HTR-8/SVneo (cell line): ENCODE measurements at places on chromosomes 16 and 17.

DNA sequence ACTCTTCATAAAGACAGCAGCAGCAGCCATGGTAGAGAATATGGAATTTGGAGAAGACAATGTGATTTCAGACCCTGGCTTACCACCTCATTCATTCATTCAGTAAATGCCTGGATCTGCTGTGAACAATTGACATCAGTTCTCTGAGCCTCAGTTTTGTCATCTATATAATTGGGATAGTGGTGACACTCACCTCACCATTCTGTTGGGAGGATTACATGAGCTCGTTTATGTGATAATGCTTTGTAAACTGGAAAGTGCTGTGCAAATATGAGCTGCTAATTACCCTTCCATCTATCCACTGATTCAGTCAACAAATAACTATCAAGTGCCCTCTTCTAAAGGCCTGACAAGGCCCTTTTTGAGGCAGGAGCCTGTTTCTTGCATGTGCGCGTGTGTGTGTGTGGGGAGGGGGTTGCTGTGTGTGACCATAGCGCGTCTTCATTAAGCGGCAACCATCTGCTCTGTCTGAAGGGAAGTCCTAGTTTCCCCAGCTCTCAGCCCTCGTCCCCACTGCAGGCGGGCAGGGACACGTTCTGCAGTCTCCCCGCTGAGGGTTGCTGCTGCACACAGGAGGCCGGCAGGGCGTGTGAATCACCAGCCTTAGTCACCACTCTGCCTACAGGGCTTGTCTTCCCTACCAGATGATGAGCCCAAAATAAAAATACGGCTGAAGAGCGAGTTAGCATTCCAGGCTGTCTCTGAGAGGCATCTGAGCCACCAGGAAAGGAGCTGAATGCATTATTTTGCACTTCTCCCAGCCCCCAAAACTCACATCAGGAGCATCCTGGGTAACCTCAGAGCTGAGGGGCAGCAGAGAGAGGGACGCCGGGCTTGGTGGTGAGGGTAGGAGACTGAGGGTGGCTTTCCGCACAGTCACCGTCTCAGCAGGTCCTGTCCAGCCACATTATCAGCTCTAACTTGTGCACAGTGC is 19.9 kb downstream of the ARL4D start:
- DNase-seq: peak; percentile 95

DNA sequence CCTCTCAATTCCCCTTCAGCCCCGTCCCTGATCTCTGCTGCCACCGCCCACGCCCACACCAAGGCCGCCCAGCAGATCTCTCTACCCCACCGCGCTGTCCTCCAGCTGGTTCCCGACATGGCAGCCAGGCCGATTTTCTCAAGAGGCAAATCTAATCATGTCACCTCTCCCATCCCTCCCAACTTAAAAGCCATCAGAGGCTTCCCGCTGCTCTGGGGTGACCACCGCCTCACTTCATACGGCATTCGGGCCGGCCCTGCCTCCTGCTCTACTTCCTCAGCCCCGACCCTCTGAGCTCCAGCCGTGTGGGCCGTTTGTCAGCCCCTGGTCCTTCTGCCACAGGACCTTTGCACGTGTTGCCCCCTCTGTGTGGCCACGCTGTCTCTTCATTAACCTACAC is 63.2 kb downstream of the RPH3AL start:
- DNase-seq: no peak

DNA sequence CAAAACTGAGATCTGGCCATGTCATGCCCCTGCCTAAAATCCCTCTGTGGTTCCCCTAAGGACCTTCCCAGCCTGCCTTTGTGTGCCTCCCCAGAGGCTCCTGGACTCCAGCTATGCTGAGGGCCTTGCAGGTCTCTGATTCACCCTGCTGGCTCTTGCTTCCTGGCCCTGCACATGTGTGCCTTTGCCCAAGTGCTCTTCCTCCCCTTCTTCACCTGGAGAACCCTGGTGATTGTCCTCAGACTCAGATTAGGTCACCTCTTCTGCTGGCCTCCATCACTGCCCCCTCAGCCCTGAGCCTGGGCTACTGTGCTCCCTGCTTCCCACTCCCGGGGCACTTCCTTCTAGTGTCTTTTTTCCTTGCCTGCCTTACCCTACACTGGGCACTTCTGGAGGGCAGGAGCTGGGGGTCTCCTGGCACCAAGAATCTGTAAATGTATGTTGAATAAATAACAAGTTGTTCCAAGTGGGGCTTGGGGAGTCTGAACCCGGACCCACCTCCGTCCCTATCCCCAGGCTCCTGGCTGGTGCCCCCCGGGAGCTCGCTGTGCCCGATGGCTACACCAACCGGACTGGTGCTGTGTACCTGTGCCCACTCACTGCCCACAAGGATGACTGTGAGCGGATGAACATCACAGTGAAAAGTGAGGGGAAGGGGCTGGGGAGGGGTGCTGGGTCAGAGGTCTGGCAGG is 7.8 kb downstream of the ITGA3 start:
- DNase-seq: no peak

GRCh38 chr17:49545806-49546545 is 29.7 kb upstream of the NXPH3 start:
- DNase-seq: no peak

GRCh38 chr16:89037261-89038152 is 56.1 kb upstream of the ACSF3 start:
- peak; percentile 26 for DNase-seq

DNA sequence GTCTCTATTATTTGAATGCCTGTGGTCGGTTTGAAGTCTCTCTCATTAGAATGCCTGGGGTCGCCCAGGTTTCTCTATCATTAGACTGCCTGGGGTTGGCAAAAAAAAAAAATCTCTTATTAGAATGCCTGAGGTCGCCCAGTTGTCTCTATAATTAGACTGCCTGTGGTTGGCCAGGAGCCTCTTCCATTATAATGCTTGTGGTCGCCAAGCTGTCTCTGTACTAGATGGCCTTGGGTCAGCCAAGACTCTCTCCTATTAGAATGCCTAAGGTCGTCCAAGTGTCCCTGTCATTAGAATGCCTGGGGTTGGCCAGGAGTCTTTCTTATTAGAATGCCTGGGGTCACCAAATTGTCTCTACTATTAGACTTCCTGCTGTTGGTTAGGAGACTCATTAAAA is 2228.4 kb downstream of the TP53TG3F start:
- no peak for DNase-seq

- DNase-seq: no peak
Measured at GRCh38 chr17:66416207-66416940, 114.0 kb downstream of the PRKCA start.

DNA sequence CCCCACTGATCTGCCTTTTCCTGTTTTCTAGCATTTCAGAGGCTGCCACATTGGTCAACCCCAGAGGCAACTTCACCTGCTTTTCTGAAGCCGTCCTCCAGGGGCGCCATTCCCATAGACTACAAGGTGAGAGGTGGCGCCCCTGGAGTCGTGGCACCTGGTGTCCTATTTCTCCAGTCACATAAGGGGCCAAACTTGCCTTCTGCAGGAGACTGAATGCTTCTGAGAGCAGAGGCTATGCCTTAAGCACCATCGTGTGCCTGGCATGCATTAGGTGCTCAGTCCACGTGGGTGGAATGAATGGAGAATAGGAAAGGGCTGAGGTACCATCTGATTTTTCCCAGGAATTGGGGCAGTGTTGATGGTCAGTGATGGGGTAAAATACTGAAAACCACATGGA is 164.8 kb downstream of the HAPSTR1 start:
- DNase-seq: no peak

DNA sequence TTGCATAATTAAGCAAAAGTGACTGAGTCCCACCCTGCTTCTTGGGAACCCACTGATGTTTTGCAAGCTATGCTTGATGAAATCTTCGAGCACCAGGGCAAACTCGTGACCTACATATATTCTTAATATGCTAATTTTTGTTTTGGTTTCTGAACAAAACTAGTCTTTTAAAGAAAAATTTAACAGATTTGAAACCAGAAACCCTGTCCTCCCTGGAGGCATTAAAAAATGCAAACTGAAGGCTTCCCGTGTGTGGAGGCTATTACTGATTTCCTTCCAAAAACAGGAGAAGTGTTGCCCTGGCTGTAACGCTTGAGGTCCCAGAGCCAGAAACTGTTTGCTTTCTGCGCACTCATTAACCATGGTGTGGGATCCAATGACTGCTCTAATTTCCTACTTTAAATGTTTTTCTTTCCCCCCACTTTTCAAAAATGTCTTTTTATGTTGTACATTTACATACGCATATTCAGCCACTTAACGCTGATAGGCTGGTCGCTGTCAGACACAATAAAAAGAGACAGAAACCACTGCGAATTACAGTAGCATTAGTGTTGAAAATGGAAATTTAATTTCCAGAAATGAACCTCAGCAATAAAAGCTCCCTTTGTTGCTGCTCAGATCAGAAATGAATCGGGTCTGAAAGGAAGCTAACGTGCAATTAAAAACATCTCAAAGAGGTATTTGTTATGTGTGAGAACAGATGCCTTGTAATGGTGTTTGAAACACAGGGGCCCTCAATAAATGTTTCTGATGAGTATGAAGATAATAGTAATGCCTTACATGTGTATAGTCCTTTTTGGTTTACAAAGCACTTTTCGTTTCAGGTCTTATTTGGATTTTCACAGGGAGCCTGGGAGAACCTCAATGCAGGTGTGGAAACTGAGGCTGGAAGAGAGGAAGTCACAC is 39.9 kb upstream of the IRX6 start:
- no peak for DNase-seq

DNA sequence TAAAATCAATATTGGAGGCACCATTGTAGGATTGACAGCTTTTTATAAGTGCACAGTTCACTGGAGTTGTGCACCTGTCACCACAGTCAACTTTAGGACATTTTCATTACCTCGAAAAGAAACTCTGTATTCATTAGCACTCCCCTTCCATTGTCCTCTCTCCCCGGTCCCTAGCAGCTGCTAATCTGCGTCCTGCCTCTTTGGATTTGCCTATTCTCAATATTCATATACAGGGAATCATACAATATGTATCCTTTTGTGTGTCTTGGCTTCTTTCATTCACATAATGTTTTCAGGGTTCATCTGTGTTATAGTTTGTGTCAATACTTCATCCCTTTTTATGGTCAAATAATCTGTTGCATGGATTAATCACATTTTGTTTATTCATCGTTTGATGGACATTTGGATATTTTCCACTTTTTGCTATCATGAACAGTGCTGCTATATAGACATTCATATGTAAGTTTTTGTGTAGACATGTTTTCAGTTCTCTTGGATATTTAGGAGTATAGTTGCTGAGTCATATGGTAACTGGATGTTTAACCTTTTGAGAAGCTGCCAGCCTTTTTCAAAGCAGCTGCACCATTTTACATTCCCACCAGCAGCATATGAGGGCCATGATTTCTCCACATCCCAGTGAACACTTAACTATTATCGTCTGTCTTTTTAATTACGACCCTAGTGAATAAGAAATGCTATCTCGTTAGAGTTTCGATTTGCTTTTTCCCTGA is 9.8 kb downstream of the DNAJA3 start:
- no peak for DNase-seq

GRCh38 chr16:60636117-60636516 is 1400.1 kb downstream of the CDH8 start:
- DNase-seq: no peak

- no peak for DNase-seq
Measured at GRCh38 chr17:45077643-45078042, 16.5 kb downstream of the NMT1 start.

DNA sequence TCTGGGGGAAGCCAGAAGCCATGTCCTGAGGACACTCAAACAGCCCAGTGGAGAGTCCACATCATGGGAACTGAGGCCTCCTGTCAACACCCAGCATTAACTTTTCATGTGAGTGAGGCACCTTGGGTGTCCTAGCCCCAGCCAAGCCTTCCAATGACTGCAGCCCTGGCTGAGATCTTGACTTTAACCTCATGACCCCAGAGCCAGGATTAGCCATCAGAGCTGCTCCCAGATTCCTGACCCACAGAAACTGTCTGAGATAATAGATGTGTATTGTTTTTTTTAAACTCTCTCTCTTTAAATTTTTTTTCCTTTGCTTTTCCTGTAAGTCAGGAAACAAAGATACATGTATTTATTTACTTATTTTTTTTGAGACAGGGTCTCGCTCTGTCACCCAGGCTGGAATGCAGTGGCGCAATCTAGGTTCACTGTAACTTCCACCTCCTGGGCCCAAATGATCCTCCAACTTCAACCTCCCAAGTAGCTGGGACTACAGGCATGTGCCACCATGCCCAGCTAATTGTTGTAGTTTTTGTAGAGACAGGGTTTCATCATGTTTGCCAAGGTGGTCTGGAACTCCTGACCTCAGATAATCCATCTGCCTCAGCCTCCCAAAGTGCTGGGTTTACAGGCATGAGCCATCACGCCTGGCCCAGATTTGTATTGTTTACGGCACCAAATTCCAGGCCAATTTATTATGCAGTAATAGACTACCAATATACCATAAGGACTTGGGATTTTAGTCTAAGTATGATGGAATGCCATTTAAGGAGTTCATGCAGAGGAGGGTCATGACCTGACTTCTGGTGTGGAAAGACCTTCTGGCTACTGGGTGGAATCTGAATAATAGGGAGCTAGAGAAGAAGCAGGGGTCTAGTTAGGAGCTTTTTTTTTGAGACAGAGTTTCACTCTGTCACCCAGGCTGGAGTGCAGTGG is 14.0 kb upstream of the TMEM94 start:
- DNase-seq: no peak

DNA sequence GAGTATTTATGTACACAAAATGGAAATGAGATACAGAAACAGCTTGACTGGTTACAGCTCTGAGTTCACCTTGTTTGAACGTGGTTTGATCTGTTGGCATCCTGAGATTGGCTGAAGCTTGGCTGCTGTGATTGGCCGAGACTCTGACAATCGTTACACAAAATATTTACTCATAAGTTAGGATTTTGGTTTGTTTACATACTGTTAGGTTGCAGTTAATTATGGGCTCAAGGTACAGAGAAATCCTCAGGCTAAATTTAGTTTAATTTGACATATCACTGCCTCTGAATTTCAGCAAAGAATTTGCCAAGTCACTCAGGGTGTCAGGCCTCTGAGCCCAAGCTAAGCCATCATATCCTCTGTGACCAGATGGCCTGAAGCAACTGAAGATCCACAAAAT is 227.3 kb downstream of the COPRS start:
- no peak for DNase-seq

DNA sequence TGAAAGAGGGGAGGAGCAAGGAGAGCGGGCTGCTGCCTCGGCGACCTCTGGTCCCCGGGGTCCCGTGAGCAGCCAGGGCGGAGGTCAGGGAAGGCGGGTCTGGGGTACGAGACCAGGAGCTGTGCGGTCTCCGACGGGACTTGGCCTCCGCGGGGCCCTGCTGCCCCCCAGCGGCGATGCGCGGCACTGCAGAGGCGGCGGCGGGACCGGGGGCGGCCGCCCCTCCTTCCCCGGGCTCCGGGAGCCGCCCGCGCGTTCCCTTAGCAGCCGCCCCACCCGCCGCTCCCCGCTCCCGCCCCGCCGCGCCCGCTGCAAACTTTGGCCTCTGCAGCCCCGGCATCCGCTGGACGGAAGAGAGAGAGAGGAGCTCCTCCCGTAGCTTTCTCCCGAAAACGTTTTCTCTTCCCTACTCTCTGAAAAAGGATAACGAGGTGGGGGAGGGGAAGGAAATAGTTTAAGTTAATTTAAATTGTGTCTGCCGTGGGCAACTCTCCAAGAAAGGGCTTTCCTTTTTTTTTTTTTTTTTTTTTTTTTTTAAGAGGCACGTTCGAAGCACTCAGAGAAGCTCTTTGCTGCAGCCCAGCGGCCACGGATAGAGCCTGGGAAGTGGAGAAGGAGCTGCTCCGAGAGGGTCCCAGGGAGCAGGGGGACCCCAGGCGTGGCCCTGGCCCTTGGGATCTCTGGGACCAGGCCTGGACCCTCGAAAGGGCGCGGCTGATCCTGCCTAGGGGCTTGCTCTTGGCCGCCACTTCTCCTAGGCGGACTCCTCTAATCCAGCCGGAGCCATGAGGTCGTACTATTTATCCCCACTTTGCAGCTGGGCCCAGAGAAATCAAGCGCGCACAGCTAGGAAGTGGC is 43.2 kb downstream of the C16orf82 start:
- DNase-seq: peak; percentile 62

- DNase-seq: no peak
Measured at GRCh38 chr16:87360862-87361610, 22.5 kb downstream of the FBXO31 start.
